ENCODE measurements at places on chromosomes 2 and 18. TPM values are rescaled to one million over a fixed set of nuclear protein-coding genes. Genes with fewer than 3 reads are reported as not detected.

GRCh38 chr2:23385351-23385747 is 370 bp downstream of the KLHL29 start:
- DNase-seq = no peak
- no peaks in the 10 kb centered on the region for H3K36me3 ChIP-seq
- no peak overlapping the region for H3K4me3 ChIP-seq
- peaks cover 14% of the 10 kb centered on the region for H3K4me1 ChIP-seq
- no peak overlapping the region for H3K27ac ChIP-seq
- H3K27me3 ChIP-seq = peaks cover 11% of the 10 kb centered on the region

DNA sequence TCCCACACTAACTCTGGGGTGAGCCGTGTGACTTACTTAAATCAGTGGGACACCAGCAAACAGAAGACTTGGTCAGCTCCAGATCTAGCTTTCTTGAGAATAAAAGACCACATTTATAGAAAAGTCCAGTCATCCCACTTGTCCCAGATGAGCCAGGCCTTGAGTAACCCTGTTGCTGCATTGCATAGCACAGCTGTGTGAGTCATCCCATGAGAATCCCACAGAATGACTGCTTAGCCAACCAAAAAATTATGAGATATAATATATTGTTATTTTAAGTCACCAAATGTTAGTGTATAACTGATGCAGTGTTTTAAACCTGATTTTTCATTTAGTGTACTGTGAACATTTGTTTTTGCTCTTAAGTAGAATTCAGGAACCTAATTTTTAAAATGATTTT is 94.2 kb upstream of the FSHR start:
- H3K27ac ChIP-seq = no peak overlapping the region
- no peaks in the 10 kb centered on the region for H3K4me1 ChIP-seq
- no peaks in the 10 kb centered on the region for H3K36me3 ChIP-seq
- no peak overlapping the region for H3K4me3 ChIP-seq
- H3K27me3 ChIP-seq = no peaks in the 10 kb centered on the region

GRCh38 chr18:55650363-55650870 is 62.4 kb upstream of the TCF4 start:
- no peaks in the 10 kb centered on the region for H3K4me1 ChIP-seq
- no peak overlapping the region for H3K4me3 ChIP-seq
- no peaks in the 10 kb centered on the region for H3K27me3 ChIP-seq
- H3K36me3 ChIP-seq = no peaks in the 10 kb centered on the region
- no peak overlapping the region for H3K27ac ChIP-seq

DNA sequence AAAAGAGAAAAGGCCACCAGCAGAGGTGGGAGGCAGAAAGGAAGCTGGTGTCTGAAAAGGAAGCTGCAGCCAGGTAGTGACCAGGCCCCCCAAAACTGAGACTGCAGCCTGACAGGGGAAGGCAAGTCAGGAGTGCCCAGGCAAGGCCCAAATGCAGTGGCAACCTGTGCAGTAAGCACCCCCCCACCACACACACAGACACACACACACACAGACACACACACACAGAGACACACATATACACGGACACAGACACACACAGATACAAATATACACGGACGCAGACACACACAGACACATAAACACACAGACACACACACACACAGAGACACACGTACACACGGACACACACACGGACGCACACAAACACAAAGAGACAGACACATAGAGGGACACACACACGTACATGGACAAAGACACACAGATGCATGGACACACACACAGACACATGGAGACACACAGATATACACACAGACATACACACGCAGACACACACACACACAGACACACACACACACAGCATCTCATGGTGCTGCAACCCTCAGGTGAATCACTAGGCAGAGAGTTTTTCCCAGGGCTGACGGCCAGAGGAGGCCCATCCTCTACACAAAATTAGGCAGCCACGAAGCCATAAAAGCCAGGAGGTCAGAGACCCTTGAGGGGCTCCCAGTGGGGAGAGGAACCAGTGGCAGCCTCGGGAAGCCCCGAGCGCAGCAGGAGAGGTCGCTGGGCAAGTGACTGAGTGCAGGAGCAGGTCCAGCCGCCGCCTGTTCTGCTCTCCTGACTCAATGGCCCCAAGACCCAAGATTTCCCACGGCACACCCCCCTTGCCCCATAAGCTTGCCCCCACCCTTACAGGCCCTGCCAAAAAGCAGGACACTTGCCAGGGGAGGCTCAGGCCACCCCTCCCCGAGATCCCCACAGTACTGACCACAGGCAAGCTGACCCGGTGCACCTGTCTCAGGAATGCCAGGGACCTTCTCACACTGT is 6.3 kb downstream of the SDC1 start:
- no peak overlapping the region for H3K4me3 ChIP-seq
- DNase-seq = no peak
- H3K27ac ChIP-seq = no peak overlapping the region
- peaks cover 12% of the 10 kb centered on the region for H3K27me3 ChIP-seq

GRCh38 chr2:5368263-5368662 is 323.9 kb upstream of the SOX11 start:
- H3K27ac ChIP-seq = no peak overlapping the region
- no peaks in the 10 kb centered on the region for H3K36me3 ChIP-seq
- H3K4me1 ChIP-seq = no peaks in the 10 kb centered on the region
- no peaks in the 10 kb centered on the region for H3K27me3 ChIP-seq

- H3K4me1 ChIP-seq = no peaks in the 10 kb centered on the region
- no peak overlapping the region for H3K4me3 ChIP-seq
- no peaks in the 10 kb centered on the region for H3K27me3 ChIP-seq
- H3K27ac ChIP-seq = no peak overlapping the region
- no peak for DNase-seq
Observed at GRCh38 chr2:241976296-241976695, 106.8 kb downstream of the RTP5 start.

- no peaks in the 10 kb centered on the region for H3K27me3 ChIP-seq
- no peak for DNase-seq
- H3K36me3 ChIP-seq = no peaks in the 10 kb centered on the region
- no peak overlapping the region for H3K27ac ChIP-seq
- no peak overlapping the region for H3K4me3 ChIP-seq
Observed at GRCh38 chr2:184769686-184770085, 171.4 kb downstream of the ZNF804A start.

DNA sequence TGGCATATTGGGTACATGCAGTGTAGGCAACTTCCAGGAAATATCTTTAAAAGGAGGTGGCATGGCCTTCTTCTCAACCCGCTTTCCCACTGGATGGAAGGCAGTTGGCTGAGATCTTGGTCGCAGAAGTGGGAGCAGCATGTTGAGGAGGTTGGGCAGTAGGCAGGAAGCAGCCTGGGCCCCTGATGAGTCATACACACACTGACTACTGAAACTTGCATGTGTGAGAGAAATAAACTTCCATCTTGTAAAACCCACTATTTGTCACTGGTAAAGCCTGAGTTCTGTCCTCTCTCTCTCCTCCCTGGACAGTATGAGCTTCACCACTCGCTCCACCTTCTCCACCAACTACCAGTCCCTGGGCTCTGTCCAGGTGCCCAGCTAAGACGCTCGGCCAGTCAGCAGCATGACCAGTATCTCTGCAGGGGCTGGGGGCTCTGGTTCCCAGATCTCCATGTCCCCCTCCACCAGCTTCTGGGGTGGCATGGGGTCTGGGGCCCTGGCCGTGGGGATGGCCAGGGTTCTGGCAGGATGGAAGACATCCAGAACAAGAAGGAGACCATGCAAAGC is 233.8 kb upstream of the SPRED2 start:
- DNase-seq = no peak
- no peak overlapping the region for H3K27ac ChIP-seq
- no peaks in the 10 kb centered on the region for H3K36me3 ChIP-seq

- peaks cover 6% of the 10 kb centered on the region for H3K36me3 ChIP-seq
Observed at GRCh38 chr2:71070294-71071093, 2.0 kb downstream of the NAGK start.

DNA sequence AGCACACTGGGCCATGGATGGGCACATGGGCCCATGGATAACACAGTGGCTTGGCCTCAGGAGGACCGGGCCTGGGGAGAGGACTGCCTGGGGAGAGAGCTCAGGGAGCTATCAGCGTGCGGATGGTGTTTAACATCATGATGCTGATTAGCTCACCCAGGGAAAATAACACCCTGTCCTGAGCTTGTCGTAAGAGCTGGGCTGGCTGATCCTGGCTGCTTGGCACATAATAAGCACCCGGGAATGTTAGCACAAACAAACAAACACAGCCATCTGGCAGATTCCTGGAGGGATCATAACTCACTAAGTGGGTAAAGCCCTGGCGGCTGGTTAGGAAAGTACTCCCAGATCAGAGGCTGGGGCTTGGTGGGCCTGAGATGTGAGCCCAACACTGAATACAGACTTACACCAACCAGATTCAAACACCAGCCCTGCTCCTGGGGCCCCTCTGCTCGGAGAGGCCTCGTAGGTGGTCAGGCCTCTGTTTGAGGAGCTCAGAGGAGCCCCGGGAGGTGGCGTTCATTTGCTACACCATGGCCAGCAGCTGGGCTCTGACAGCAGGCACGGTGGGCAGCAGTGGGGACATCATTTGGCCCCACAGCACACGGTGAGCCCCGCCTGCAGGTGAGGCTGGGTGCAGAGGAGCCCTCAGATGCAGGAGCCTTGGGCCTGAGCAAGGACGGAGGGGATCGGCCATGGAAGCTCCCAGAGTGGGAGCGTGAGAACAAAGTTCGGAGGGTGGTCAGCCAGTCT is 193.4 kb upstream of the HDAC4 start:
- H3K36me3 ChIP-seq = no peaks in the 10 kb centered on the region
- peaks cover 42% of the 10 kb centered on the region for H3K27me3 ChIP-seq
- H3K4me1 ChIP-seq = no peaks in the 10 kb centered on the region
- no peak overlapping the region for H3K27ac ChIP-seq

DNA sequence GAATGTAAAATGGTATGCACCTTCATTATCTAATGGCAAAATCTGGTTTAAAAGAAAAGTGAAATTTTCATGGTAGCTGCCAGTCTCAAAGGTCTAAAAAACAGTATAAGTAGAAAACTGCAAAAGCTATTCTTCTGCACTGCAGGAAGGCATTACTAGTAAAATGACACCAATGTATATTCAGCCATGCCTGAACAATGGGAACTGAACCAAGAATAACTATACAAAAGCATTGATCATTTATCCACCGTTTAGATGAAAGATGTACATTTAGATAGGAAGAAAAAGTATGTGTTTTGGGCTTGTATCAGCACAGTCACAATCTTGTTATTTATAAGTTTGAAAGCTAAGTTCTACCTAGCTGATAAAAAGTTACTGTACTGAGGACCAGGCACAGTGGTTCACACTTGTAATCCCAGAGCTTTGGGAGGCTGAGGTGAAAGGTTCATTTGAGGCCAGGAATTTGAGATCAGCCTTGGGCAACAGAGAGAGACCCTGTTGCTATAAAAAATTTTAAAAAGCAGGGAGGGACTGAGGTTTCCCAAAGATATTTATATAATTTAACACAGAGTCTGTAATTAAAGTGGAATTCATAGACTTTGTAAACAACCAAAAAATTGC is 163.1 kb upstream of the WDSUB1 start:
- H3K27ac ChIP-seq = no peak overlapping the region
- no peaks in the 10 kb centered on the region for H3K4me1 ChIP-seq
- no peak overlapping the region for H3K4me3 ChIP-seq
- no peak for DNase-seq
- no peaks in the 10 kb centered on the region for H3K27me3 ChIP-seq

- DNase-seq = no peak
- no peak overlapping the region for H3K27ac ChIP-seq
- no peak overlapping the region for H3K4me3 ChIP-seq
- peaks cover 64% of the 10 kb centered on the region for H3K27me3 ChIP-seq
Observed at GRCh38 chr2:240397542-240397916, 37.9 kb upstream of the GPC1 start.

- H3K4me3 ChIP-seq = no peak overlapping the region
- no peaks in the 10 kb centered on the region for H3K27me3 ChIP-seq
- DNase-seq = no peak
- H3K36me3 ChIP-seq = no peaks in the 10 kb centered on the region
- no peak overlapping the region for H3K27ac ChIP-seq
- no peaks in the 10 kb centered on the region for H3K4me1 ChIP-seq
Observed at GRCh38 chr2:225069477-225069876, 27.2 kb upstream of the DOCK10 start.

EVX2 gene
- total RNA-seq = not detected

SLC19A3 gene
- total RNA-seq = not detected

ROCK2 gene
- 22.1 TPM for total RNA-seq

TMEM182 gene
- 5.2 TPM for total RNA-seq

FOXD4L1 gene
- total RNA-seq = 0.20 TPM

NCKAP1 gene
- 86.6 TPM for total RNA-seq

ZNF385B gene
- total RNA-seq = not detected

CRYGC gene
- not detected for total RNA-seq

KCNK3 gene
- 0.20 TPM for total RNA-seq
